ENCODE measurements at places on chromosomes 7 and 10. TPM values are rescaled to one million over a fixed set of nuclear protein-coding genes. Genes with fewer than 3 reads are reported as not detected.

AEBP1 gene
- total RNA-seq, result 35.4 TPM

GJD4 gene
- total RNA-seq, result not detected

LRRC27 gene
- total RNA-seq, result 13.8 TPM

DNA sequence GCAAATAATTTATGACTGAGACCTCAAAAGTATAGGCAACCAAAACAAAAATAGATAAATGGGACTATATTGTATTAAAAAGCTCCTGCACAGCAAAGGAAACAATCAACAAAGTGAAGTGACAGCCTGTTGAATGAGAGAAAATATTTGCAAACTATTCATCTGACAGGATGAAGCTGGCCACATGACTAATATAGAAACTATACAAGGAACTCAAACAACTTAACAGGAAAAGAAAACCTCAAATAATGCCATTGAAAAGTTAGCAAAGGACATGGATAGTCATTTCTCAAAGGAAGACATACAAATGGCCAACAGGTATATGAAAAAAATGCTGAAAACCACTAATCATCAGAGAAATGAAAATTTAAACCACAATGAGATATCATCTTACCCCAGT is 245.1 kb downstream of the STK31 start:
- DNase-seq, result no peak

GRCh38 chr10:17454161-17455014 is at the start of gene ST8SIA6:
TSS of gene ST8SIA6 (minus strand) at chr10:17454595. CDS start at chr10:17454255, 340 bp downstream.
- peak; percentile 65 for DNase-seq

GRCh38 chr10:73717556-73717955 is 19.6 kb upstream of the AGAP5 start:
- no peak for DNase-seq

GRCh38 chr10:127618797-127619196 is 69.7 kb downstream of the NPS start:
- no peak for DNase-seq

- DNase-seq, result no peak
These were observed 188.7 kb upstream of the PPP1R3A start for GRCh38 chr7:114107522-114107921.

GRCh38 chr7:123581162-123581459 is 20.5 kb upstream of the ASB15 start:
- no peak for DNase-seq

DNA sequence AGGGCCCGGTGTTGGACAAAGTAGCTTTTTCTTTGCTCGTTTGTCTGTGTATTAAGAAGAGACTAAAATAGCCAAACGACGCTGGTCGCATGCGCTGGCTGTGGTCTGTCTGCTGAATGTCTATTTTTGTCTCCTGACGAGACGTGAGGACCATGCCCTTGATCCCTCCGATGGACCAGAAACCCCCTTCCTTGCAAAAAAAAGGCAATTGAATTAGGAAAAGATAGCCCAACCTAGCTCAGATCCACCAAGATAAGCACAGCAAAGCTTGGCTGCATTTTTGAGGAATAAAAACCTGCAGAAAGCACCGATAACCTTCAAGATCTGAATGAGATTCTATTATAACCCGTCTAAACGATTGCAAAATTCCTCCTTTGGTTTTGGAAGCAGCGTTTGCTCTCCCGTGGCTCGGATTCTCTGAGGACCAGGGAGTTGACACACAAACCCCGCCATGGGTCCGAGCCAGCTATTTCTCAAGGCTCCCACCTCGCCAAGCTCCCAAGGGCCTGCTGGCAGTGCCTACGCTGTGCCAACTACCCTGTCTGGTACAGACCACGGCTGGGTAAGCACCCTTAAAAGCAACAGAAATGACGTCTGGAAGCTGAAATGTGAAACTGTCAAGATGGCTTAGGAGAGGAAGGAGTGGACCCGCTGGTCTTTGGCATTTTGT is 17.7 kb upstream of the TTYH3 start:
- DNase-seq, result no peak

DNA sequence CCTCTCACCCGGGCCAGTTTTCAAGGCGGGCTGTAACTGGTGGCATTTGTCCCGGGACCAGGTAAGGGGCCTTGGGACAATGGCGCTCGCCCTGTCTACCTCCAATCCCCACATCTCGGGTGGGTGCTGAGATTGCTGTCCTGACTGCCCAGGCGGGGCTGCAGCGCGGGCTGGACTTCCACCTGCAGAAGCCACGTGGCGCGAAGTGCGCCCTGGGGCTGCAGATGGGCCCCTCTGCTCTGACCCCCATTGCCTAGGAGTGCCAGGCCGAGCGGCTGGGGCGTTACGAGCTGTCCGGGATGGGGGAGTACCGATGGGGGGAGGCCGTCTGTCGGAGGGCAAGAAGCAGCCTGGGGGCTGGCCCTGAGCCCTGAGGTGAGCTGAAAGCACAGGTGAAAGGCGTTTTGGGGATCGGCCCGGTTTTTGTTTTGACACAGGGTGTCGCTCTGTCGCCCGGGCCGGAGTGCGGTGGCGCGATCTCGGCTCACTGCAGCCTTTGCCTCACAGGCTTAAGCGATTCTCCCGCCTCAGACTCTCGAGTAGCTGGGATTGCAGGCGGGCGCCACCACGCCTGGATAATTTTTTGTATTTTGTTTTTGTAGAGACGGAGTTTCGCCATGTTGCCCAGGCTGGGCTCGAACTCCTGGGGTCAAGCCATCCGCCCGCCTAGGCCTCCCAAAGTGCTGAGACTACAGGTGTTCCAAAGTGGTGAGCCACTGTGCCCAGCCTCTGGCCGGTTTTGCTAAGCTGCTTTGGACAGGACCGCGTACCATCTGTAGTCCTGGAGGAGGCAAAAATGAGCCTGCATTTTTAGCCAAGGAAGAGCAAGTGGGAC is at the start of gene SFXN2:
TSS of gene SFXN2 (plus strand) at position 16 of the 835 bp plus-strand sequence. CDS start 12,001 bp downstream, outside the sequence.
- peak; percentile 30 for DNase-seq

DNA sequence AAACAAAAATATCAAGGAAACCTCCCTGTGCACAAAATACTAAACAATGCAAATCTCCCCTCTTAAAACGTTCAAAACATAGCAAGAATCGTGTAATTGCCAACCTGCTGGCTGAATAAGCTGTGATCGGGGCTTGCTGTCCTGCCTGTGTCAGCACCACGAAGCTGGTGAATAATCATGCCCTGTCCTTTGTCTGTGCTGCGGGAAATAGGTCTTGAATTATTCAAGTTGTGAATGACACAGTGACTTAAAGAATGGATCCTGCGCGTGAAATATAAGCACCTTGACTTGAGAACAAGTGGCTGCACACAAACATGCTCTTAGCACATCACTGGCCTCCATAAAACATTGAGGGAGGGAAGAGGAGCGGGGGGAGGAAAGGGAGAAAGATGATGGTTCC is 130.2 kb downstream of the OAT start:
- no peak for DNase-seq

DNA sequence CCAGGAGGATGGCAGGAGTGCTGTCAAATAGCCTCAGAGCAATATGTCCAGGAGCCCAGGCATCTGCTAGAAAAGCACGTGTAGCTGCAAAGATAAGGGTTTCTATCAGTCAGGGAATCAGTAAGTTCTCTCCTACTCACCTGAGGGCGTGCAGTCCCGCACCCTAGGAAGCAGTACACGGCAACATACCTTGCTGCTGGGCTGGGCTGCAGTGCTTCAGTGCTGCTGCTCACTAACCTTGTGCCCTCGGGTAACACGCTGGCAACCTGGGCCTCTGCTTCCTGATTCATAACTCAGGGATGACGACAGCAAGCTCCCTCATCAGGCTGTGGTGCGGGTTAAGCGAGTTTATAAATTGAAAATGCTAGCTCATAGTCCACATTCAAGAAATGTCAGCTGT is 29.5 kb upstream of the CCNY start:
- DNase-seq, result no peak

- peak; percentile 4 for DNase-seq
These were observed 103.6 kb downstream of the VIPR2 start for GRCh38 chr7:159040912-159041711.

ANKRD30A gene
- not detected for total RNA-seq

DNA sequence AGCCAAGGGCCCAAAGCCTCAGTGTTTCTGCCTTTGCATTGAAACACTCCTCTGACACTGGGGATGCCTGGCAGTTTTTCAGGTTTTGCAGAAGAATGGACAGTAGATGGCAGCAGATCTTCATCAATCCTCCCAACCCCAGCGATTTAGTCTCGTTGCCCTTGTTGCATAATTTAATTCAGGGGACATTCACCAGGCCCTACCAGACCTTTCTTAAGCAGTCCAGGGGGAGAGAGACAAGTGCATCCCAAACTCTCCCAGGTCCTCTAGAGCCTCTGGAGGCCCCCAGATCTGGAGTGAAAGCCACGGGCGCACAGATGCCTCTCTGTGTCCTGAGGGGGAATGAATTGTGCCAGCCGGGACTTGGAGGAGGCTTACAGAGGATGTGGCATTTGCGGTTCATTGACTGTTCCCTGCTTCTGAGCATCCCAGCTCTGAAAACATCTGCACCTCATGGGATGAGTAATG is 29.6 kb downstream of the MINDY4 start:
- peak; percentile 38 for DNase-seq

- no peak for DNase-seq
These were observed 85.5 kb downstream of the MAPK8 start for GRCh38 chr10:48391994-48392393.
